ENCODE measurements at places on chromosomes 6 and 20. TPM values are rescaled to one million over a fixed set of nuclear protein-coding genes. Genes with fewer than 3 reads are reported as not detected.

GRCh38 chr20:25285091-25285647, 37.3 kb downstream of the PYGB start:
- no peaks in the 10 kb centered on the region for H3K27me3 ChIP-seq
- no peak for DNase-seq
- H3K27ac ChIP-seq, result no peak overlapping the region
- peaks cover 9% of the 10 kb centered on the region for H3K4me1 ChIP-seq
- H3K4me3 ChIP-seq, result no peak overlapping the region

The SMLR1 gene
- not detected for total RNA-seq

The C2 gene
- total RNA-seq, result 0.57 TPM

- no peaks in the 10 kb centered on the region for H3K27me3 ChIP-seq
- peaks cover 15% of the 10 kb centered on the region for H3K36me3 ChIP-seq
- DNase-seq, result no peak
- H3K27ac ChIP-seq, result no peak overlapping the region
These were observed 5.7 kb downstream of the CABLES2 start for GRCh38 chr20:62401331-62401779.

DNA sequence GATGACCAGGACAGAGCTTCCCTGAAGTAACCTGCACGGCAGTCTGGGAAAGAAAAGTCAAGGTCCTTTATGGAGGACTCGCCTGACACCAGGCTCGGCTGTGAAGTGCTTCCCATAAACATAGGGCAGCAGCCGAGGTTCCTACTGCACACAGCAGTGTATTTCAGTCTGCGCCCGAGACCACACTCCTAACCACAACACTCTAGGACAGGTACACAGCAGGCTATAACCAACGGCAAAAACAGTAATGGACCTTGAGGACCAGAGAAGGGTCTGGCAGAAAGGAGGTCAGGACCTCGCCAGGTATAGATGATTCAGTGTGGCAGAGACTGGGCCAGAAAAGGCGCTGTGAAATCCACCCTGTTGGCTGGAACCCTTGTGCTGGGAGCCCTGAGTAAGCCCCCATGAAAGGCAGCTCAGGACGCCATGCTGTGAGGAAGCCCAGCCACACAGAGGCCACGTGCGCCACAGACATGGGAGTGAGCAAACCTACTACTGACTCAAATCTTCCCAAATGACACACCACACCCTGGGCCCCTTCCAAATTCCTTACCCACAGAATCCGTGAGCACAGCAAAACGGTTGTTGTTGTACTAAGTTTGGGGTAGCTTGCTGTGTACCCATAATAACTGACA, 129.6 kb upstream of the CST7 start:
- H3K27ac ChIP-seq, result no peak overlapping the region
- no peak overlapping the region for H3K4me3 ChIP-seq
- no peaks in the 10 kb centered on the region for H3K27me3 ChIP-seq
- DNase-seq, result no peak
- H3K36me3 ChIP-seq, result no peaks in the 10 kb centered on the region
- peaks cover 4% of the 10 kb centered on the region for H3K4me1 ChIP-seq

The WFDC11 gene
- not detected for total RNA-seq

DNA sequence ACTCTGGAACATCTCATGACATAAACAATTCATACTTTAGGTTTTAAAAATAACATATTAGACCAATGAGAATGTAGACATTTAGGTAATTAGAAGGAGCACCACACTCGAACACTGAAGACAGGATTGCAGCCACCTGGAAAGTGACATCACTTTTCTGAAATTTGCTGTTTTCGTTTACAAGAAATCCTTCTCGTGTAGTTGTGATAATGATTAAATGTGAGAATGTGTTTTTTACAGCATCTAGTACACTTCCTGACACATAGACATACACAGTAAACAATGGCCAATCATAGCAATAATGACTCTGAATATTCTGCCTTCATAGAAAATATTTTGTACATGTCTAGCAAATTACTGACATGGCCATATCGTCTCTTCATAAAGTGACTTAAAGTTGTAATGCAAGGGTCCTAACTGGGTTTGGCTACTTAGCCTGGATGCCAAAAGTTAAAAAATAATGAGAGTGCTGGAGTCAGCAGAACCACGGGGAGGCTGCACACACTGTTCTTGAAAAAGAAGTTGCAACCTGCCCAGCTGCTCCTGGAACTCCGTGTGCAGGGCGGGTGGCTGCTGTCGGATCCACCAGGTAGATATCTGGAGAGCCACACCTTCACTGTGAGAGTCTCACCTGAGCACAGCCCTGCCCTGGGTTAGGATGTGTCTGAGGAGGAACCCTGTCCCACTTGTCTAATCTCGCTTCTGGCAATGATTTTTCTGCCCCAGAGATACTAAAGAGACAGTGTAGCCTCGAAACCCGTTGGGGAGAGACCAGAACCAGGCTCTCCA, 212.9 kb downstream of the QKI start:
- no peak overlapping the region for H3K4me3 ChIP-seq
- no peak for DNase-seq
- H3K4me1 ChIP-seq, result no peaks in the 10 kb centered on the region
- H3K27ac ChIP-seq, result no peak overlapping the region
- no peaks in the 10 kb centered on the region for H3K36me3 ChIP-seq

DNA sequence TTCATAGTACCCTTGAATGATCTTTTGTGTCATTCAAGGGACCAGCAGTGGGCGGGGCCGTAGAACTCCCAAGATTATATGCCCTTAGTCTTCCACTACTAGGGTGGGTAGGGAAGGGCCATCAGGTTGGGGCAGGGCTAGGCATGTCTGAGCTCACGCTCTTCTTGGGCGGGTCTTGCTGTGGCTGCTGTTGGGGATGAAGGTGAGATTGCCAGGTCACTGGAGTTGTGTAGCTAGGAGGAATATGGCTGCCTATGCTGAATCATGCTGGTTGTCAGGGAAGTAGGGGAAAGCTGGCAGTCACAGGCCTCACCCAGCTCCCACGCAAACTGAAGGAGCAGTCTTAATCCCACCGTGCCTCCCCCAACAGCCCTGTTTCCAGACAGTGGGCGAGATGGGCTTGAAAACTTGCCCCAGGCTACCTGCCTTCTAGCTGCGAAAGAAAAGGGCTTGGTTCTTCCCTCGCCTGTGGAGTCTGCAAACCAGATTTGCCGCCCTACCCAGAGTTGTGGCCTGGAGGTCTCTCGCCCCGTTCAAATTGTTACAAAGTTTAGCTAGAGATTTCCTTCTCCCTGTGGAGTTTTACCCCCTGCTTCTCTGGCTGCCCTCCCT, 76.4 kb upstream of the ADGRF4 start:
- H3K36me3 ChIP-seq, result peaks cover 56% of the 10 kb centered on the region
- peaks cover 5% of the 10 kb centered on the region for H3K4me1 ChIP-seq
- no peaks in the 10 kb centered on the region for H3K27me3 ChIP-seq
- H3K4me3 ChIP-seq, result no peak overlapping the region
- DNase-seq, result no peak

DNA sequence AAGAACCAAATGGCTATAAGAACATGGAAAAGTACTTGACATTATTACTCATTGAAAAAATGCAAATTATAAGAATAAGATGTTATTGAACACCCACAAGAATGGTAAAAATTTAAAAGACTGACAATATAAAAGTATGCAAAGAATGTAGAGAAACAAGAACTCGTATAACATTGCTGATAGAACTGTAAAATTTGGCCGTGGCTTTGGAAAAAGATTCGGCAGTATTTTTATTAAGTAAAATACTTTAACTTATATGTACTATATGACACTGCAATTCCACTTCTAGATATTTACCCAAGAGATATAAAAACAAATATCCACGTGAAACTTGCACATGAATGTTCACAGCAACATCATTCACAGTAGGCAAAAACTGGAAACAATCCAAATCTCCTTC, 239.2 kb downstream of the TPBG start:
- no peak overlapping the region for H3K27ac ChIP-seq
- DNase-seq, result no peak
- H3K36me3 ChIP-seq, result no peaks in the 10 kb centered on the region
- H3K4me1 ChIP-seq, result no peaks in the 10 kb centered on the region
- no peak overlapping the region for H3K4me3 ChIP-seq

The ATXN1 gene
- total RNA-seq, result 40.4 TPM

DNA sequence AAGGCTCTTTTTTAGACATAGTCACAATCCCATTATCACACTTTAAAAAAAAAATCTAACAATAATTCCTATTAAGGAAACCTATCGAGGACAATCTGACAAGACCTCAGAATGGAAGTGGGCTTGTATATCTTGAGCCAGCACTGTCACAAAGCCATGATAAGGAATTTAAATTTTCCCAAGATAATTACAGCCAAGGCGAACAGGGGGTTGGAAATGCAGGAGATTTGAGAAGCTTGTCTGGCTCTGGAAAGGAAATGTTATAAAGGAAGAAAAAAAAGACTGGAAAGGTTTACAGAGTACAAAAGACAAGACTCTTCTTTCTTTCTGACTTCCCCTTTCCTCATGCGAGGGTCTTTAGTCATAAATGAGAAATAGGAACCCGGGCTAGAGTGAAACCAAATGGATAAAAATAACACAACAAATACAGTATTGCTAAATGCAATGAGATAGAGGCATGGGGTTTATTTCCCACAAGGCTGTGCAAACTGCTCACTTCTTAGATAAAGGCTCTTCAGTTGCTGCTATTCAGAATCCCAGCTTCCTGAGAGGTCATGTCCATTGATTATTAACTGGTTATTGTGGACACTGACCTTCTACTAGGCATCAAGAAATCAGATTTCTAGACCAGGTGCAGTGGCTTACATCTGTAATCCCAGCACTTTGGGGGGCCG, 13.4 kb upstream of the GHRH start:
- peaks cover 10% of the 10 kb centered on the region for H3K4me1 ChIP-seq
- H3K27ac ChIP-seq, result no peak overlapping the region
- H3K4me3 ChIP-seq, result no peak overlapping the region
- H3K27me3 ChIP-seq, result peaks cover 4% of the 10 kb centered on the region

GRCh38 chr6:134132494-134133141, 80.2 kb upstream of the SLC2A12 start:
- H3K4me3 ChIP-seq, result no peak overlapping the region
- no peaks in the 10 kb centered on the region for H3K4me1 ChIP-seq

DNA sequence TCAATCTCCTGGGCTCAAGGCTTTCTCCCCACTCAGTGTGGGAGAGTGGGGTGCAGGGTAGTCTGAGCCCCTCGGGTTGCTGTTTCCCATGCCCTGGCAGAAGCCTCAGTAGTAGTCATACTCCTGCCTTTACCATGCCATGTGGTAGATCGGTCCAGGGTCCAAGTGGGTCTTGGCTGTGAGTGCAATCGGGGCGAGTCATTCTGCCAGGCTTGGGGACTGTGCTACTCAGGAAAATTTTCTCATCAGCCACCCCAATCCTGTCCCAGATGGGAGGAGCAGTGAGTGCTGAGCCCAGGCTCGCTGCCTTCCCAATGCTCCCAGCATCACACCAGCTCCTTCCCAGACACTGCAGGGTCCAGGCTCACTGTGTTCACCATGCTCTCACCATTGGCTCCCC, 10.7 kb upstream of the RAET1L start:
- no peak for DNase-seq
- H3K4me1 ChIP-seq, result peaks cover 10% of the 10 kb centered on the region
- H3K4me3 ChIP-seq, result no peak overlapping the region
- H3K27ac ChIP-seq, result no peak overlapping the region
- peaks cover 83% of the 10 kb centered on the region for H3K27me3 ChIP-seq

GRCh38 chr6:10962673-10963072, 75.8 kb downstream of the SYCP2L start:
- H3K27me3 ChIP-seq, result peaks cover 29% of the 10 kb centered on the region
- H3K27ac ChIP-seq, result no peak overlapping the region
- H3K4me3 ChIP-seq, result no peak overlapping the region
- H3K36me3 ChIP-seq, result no peaks in the 10 kb centered on the region
- DNase-seq, result no peak

- peaks cover 2% of the 10 kb centered on the region for H3K27me3 ChIP-seq
- H3K27ac ChIP-seq, result no peak overlapping the region
- DNase-seq, result no peak
- no peaks in the 10 kb centered on the region for H3K4me1 ChIP-seq
- no peaks in the 10 kb centered on the region for H3K36me3 ChIP-seq
- no peak overlapping the region for H3K4me3 ChIP-seq
These were observed 167.7 kb downstream of the SIM1 start for GRCh38 chr6:100296810-100297544.

The SAYSD1 gene
- total RNA-seq, result 15.1 TPM

- H3K36me3 ChIP-seq, result peaks cover 7% of the 10 kb centered on the region
- DNase-seq, result no peak
- no peak overlapping the region for H3K4me3 ChIP-seq
- H3K27ac ChIP-seq, result no peak overlapping the region
- peaks cover 14% of the 10 kb centered on the region for H3K4me1 ChIP-seq
These were observed 40.6 kb downstream of the DTNBP1 start for GRCh38 chr6:15622045-15622740.

DNA sequence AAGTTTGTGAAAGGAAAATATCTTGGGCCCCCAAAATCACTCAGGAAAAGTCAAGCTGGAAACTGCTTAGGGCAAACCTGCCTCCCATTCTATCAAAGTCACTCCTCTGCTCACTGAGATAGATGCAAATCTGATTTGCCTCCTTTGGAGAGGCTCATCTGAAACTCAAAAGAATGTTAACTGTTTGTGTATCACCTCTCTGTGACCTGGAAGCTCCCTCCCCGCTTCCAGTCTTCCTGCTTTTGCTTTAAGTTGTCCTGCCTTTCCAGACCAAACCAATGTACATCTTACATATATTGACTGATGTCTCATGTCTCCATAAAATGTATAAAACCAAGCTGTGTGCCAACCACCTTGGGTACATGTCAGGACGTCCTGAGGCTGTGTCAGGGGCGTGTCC, 331.4 kb upstream of the QKI start:
- H3K27me3 ChIP-seq, result no peaks in the 10 kb centered on the region
- H3K27ac ChIP-seq, result no peak overlapping the region
- no peaks in the 10 kb centered on the region for H3K36me3 ChIP-seq
- H3K4me3 ChIP-seq, result no peak overlapping the region
- H3K4me1 ChIP-seq, result no peaks in the 10 kb centered on the region

- H3K4me1 ChIP-seq, result no peaks in the 10 kb centered on the region
- H3K4me3 ChIP-seq, result no peak overlapping the region
- H3K27ac ChIP-seq, result no peak overlapping the region
- no peak for DNase-seq
These were observed 28.8 kb upstream of the ANGPT4 start for GRCh38 chr20:944774-945410.

The DEK gene
- 282 TPM for total RNA-seq

- H3K4me1 ChIP-seq, result no peaks in the 10 kb centered on the region
- no peak overlapping the region for H3K4me3 ChIP-seq
- H3K27ac ChIP-seq, result no peak overlapping the region
- H3K36me3 ChIP-seq, result no peaks in the 10 kb centered on the region
These were observed 177.8 kb upstream of the GGTLC1 start for GRCh38 chr20:24166412-24166811.

GRCh38 chr6:88709819-88710246, 253.6 kb downstream of the RNGTT start:
- H3K36me3 ChIP-seq, result no peaks in the 10 kb centered on the region
- H3K27ac ChIP-seq, result no peak overlapping the region
- peaks cover 3% of the 10 kb centered on the region for H3K4me1 ChIP-seq
- no peak for DNase-seq

The PKHD1 gene
- not detected for total RNA-seq

The FHL5 gene
- total RNA-seq, result not detected

- H3K4me3 ChIP-seq, result no peak overlapping the region
- no peak for DNase-seq
- H3K27ac ChIP-seq, result no peak overlapping the region
- peaks cover 10% of the 10 kb centered on the region for H3K27me3 ChIP-seq
- H3K36me3 ChIP-seq, result no peaks in the 10 kb centered on the region
These were observed 57.8 kb downstream of the ATP9A start for GRCh38 chr20:51710361-51710894.

Data from activated CD4-positive, alpha-beta T cell treated with anti-CD3 and anti-CD28 coated beads, Interleukin-2, amount 10 ng/mL, durations not matched to agents 7 days and 5 days (primary cell).